Activated CD4-positive, alpha-beta T cell treated with anti-CD3 and anti-CD28 coated beads, Interleukin-2, amount 50 U/mL, for 48 hours (primary cell): ENCODE measurements at places on chromosomes 1 and 21.
A peak's percentile ranks its signal among the peaks of the same experiment; 100 is the strongest.

DNA sequence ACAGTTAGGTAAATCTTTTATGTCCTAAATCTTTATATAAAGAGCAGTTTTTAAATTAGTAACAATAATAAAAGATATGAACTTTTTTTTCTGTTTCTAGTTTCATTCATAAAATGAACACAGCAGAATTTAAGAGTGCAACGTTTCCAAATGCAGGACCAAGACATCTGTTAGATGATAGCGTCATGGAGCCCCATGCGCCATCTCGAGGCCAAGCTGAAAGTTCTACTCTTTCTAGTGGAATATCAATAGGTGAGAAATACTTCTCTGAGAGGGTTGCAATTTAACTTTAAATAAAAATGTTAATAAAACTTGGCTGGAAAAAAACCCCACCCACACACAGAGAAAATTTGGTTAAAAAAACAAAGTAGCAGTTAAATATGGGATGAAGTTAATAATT lies 15.0 kb upstream of the ANGPTL1 start:
- DNase-seq, result no peak

- DNase-seq, result no peak
Observed at GRCh38 chr1:102529446-102529845, 532.7 kb upstream of the OLFM3 start.

- no peak for DNase-seq
Observed at GRCh38 chr1:198775606-198776005, 136.8 kb downstream of the PTPRC start.

GRCh38 chr1:151443846-151444782 lies 15.2 kb downstream of the POGZ start:
- peak; percentile 68 for DNase-seq

- no peak for DNase-seq
Observed at GRCh38 chr1:8809342-8809736, 8.1 kb downstream of the RERE start.

GRCh38 chr1:12249181-12249580 lies 19.4 kb downstream of the VPS13D start:
- DNase-seq, result no peak

GRCh38 chr1:21264898-21265297 lies 25.4 kb downstream of the ECE1 start:
- no peak for DNase-seq

DNA sequence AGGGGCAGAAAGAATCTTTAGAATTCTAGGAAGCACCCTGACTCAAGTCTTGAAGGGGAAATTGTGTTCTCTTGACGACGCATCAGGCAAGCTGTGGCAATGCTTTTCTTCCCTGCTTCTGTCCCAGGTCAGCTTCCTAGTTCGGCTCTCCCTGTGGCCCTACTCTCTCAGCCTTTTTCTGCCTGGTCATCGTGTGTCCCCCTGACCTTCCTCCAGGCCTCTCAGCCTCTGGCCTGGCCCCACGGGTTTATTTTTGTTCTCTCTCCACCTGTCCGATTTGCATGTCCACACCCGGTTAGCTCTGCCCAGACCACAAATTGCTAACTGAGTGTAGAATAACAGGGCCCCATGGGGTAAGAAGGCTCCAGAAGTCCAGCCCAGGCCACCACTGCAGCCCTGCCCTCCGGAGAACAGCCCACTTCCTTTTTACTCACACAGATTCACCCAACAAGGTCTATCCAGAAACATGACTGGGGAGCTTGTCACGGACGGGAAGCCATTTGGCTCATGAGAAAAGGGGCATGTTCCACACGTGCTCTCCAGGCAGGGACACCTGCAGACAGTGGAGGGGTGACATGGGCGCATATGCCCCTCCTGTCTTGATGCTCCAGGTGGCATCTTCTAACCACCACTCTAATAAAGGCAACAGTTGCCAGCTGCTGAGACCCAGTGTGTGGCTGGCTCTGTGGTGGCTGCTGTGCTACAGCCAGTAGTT lies 9.8 kb downstream of the KCNN3 start:
- no peak for DNase-seq

DNA sequence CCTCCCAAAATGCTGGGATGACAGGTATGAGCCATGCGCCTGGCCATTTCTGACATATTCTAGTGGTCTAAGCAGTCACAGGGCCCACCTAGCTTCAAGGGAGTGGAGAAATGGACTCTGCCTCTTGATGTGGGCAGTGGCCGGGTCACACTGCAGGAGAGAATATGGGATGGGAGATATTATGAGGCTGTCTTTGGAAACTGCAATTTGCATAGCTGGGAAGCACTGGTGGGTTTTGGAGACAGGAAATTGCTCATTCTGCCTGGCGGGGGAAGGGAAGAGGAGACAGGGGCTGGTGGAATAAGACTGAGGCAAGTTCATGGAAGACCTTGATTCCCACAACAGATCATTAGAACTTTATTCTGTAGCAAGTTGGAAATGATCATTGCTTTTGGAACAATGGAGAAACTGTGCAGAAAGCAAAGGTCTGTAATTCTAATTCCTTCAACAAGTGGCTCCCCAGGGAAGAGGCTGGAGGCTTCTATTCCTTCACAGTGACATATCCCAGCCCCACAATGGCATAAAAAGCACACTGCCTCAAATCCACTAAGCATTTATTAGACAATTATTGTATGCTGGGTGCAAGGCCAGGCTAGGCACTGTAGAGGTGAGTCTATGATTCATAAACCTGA lies 10.5 kb downstream of the NCMAP start:
- DNase-seq, result no peak

DNA sequence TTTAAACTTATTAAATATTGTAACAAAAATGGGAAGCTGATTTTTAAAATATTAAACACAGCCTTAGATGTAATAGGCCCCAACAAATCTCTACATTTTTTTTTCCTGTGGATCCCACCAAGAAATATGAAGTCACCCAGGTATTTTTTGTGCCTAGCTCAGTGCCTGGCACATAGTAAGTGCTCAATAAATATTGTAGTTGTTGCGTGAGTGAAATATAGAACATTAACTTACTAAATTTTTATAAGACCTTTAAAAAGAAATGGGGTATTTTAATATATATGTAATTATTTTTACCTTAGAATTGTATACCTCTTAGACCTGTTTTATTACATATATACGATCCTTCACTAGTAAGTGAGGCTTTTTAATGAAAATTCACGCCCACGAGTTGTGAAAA lies 569 bp upstream of the DNAH14 start:
- no peak for DNase-seq

DNA sequence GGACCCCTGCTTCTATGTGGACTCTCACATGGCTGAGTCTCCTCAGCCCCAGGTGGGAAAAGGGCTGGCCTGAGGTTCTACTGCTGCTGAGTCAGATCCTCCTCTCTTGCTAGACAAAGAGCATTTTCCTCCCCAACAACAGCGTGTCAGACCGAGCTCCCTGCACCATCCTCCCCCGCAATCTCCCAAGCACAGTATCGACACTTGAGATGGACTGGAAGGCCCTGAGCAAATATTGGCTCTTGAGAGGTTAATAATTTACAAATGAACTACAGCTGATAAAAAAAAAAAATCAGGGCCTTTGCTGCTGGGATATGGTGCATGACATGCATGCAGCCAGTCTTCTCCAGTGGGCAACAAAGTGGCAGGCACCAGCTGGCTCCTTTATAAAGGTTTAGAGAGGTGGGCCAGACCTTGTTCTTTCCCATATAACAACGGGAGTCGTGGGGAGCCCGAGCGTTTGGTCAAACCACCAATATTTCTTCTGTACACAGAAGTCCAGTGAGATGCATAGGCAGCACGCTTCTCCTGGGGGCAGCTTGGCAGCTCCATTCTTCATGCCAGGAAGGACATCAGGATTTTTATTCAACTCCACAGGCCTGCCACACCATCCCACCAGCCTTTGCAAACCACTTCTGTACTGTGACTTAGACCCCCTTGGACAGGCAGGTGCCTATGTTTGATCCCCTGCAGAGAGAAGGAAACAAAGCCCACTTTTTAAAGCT lies 55.4 kb upstream of the CAMK1G start:
- DNase-seq, result no peak
